ENCODE measurements at places on chromosomes 16 and 17.

- DNase-seq, result no peak
Measured at GRCh38 chr16:20862162-20862960, 37.8 kb downstream of the DCUN1D3 start.

DNA sequence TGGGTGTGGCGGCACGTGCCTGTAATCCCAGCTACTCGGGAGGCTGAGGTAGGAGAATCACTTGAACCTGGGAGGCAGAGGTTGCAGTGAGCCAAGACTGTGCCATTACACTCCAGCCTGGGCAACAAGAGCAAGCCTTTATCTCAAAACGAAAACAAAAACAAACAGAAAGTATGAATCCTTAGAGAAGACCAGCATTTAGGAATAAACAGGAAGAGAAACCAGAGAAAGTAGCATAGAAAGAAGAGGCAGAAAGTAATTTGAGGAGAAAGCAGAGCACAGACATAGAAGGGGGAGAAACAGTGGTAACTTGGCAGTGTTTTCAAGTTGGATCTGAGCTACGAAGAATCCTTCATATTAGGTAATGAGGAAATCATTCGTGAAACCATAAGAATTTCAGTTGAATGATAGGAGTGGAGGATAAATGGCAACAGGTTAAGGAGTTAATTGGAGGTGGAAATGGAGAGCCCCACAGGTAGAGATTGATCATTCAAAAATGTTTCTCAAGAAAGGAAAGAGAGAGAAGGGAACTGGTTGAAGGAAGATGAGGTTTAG lies 9.7 kb upstream of the CCL2 start:
- no peak for DNase-seq

DNA sequence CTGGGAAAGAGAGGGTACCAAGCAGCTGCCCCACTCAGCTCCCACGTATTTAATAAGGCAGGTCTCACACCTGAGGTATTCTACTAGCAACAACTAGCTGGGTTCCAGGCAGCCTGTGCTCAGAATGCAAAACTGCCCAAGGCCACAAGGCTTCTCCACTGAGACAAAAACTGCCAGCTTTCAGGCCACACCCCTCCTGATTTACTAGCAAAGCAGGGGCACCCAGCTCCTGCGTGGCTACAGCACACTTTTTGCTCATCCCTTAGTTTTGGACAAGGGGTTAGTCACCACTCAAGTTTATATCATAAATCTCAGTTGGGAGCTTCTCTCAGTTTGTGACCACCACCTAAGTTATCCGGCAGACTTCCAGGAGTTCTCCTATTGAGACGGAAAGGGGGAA lies 494.6 kb downstream of the CDH11 start:
- DNase-seq, result no peak

DNA sequence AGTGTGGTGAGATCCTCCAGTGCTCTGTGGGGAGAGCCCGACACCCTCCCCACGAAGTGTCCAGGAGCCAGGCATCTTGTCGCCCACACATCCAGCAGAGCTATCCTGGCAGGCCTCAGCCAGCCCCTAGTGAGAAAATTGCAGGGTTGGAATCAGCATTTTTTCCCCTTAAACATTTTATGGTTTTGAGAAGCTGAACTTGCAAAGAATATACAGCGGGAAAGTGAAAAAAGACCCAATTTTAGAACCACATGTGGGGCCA lies 84.6 kb downstream of the SOCS1 start:
- DNase-seq, result no peak

Data from activated naive CD4-positive, alpha-beta T cell treated with anti-CD3 and anti-CD28 coated beads, Interleukin-2, amount 50 U/mL, for 16 hours (primary cell).